ENCODE measurements at places on chromosomes 6 and 20.
A peak's percentile ranks its signal among the peaks of the same experiment; 100 is the strongest.

GRCh38 chr6:91812596-91813274 lies 1225.9 kb upstream of the MAP3K7 start:
- DNase-seq: no peak

DNA sequence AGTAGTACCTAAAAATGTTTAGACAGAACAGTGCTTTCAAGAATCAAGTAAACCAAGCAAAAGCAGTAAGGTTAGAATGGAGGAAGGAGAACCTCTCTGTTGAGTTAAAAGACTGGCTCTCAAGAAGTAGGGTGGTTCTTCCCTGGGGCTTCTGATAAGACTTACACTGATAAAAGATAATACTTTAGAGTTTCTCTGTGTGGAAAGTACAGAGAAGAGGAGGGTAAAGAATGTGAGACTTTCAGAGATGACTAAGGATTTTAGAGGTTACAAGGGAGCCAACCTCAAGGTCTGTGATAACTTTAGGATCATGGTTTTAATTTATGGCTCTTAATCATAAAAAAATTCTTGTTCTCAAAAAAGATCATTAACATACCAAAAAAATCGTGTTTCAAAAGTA lies 30.9 kb upstream of the ALDH8A1 start:
- no peak for DNase-seq

GRCh38 chr20:35472209-35472608 lies 16.8 kb downstream of the CEP250 start:
- DNase-seq: no peak

- DNase-seq: no peak
These were observed 5.6 kb upstream of the STX16 start for GRCh38 chr20:58645412-58645968.

DNA sequence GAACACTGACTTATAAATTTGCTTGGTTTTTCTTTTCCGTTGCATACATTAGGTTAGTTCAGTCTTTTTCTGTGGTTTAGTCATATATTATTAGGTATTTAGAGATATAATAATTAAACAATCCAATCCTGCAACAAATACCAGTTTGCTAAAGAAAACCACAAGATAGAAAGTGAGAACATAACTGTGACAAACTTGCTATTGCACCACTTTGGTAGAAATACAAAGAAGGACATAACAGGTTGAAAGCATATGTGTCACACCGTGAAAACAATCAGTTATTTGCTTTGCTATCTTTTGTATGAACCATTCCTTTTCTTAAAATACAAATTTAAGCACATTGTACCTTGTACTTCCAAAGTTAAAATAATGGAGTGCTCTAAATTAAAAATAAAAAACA lies 42.0 kb upstream of the KCNQ5 start:
- no peak for DNase-seq

- no peak for DNase-seq
These were observed 29.4 kb downstream of the TFAP2B start for GRCh38 chr6:50847890-50848594.

DNA sequence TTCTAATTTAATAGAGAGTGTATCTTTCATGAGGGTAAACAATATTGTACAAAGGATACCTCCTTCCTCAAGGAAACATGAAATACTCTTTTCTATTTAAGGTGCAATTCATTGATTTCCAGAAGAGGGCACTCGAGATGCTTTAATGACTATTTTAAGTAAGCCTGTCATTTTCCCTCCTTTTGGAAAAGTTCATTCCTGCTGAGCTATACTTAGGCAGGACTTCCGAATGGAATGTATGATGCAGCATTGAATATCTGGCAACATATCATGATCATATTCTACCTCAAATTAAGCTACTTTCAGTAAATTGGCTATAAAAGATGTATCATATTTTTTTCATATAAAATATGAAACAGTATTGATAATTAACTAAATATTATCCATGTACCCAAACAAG lies 5.0 kb downstream of the DST start:
- DNase-seq: peak; percentile 50

DNA sequence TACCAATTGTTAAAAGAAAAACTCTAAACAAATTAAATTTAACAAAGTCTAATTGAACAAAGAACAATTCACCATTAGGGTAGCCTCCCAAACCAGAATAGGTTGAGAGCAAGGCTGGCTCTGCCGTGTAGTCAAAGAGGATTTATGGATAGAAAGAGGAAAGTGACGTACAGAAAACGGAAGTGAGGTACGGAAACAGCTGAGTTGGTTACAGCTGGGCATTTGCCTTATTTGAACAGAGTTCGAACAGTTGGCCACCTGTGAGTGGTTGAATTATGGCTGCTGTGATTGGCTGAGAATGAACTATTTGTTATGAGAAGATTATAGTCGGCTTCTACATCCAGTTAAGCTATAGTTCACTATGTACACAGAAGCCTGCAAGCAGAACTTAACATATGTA lies 18.5 kb upstream of the ISM1 start:
- no peak for DNase-seq

- no peak for DNase-seq
These were observed 221.6 kb downstream of the CDC5L start for GRCh38 chr6:44609051-44609612.

DNA sequence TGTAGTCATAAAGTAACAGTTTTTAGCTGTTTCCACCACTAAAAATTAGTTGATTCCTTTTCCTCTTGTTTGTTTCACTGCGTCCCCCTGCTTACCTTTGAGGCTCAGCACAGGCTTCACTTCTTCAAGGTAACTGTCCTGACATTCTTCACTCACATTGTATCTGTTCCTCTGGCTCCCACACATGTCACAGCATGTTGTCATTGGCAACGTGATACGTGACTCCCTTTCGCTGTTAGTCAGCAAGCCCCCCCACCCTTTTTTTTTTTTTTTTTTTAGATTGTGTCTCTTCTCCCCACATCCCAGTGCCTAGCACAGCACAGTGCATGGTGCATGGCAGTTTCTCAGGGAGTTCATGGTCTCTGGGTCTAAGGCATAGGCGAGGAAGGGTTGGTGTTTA lies 13.3 kb downstream of the VAPB start:
- no peak for DNase-seq

- DNase-seq: no peak
These were observed 76.1 kb downstream of the SLC22A3 start for GRCh38 chr6:160424256-160424655.

DNA sequence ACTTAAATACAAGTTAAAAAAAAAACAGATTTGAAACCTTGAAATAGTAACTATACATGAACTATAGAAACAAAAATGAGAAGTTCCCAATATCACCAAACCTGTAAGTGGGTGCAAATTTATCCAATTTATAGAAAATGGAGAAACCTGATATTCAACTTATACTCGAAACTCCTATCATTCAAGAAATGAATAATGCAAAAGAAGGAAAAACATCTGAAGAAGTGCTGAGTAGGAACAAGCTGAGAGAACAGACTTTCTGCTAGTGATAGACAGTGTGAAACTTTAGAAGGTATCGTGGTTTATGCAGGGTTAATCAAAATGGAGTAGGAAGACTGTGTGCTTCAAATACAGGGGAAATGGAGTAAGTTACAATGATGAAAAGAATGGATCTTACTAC lies 4.5 kb downstream of the GPR63 start:
- no peak for DNase-seq

GRCh38 chr20:1423625-1424106 lies 30.8 kb upstream of the FKBP1A start:
- DNase-seq: peak; percentile 63

DNA sequence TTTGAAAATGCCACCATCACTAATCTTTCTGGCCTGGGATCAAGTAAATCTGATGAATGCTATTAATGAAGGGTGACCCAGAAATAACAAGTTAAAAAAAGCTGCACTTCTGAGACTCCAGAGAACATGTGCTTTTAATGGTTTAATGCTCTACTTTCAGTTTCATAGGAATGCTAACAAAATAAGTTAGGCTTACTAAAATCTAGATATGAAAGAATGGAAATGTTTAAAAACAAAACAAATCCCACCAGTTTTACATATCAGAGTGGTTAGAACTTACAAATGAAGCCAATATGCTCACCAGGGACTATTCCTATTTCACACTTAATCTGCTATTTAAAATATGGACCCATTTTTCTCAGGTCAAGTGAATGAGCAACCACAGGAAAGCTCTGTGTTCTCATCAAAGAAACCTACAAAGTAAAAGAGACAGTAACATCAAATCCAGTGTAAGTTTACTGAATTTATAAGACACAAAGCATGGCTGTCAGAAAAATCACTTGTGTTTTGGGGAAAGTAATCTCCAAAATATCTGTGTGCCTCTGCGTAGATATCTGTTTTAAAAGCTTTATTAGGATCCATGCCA lies 40.3 kb downstream of the FYN start:
- DNase-seq: no peak

DNA sequence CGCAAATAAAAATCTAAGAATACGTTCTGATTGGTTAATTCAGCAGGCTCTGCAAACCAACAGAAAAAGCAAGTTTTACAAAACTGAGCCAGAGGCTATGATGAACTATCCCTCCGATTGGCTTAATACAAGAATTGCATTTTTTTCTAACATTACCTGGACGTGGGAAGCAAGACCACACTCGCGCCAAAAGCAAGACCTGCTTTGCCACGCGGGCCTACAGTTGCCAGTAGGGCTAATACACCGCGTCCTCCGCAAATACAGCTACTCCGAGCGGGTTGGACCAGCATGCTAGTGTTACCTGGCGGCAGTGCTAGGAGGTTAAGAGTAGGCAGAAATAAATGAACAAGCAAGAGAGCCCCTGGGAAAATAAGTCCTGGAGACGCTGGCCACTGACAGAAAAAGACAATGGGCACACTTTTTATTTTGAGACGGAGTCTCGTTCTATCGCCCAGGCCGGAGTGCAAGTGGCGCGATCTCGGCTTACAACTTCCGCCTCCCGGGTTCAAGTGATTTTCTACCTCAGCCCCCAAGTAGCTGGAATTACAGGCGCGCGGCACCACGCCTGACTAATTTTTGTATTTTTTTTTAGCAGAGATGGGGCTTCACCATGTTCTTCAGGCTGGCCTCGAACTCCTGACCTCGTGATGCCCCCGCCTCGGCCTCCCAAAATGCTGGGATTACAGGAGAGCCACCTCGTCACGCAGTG lies 131.9 kb upstream of the BTN3A2 start:
- DNase-seq: peak; percentile 89

- no peak for DNase-seq
These were observed 174.1 kb downstream of the CARMIL1 start for GRCh38 chr6:25453288-25453687.

DNA sequence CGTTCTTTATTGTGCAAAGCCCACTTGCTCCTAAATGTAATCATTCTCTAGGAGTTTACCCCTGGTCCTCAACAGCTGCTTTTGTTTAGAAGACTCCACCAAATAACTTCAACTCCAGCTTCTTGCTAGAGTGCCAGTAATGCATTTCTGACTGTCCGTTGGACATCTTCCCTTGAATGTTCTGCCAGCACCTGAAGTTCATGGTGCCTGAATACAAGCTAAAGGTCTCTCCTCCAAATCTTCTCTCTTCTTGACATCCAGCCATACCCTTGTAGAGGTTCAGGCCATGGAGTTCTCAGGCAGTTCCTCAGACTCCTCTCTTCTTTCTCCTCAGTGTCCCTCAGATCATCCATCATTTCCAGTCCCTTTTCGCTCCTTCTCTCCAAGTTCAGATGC lies 21.7 kb downstream of the PHACTR2 start:
- no peak for DNase-seq

GRCh38 chr6:121515630-121516265 lies 80.3 kb downstream of the GJA1 start:
- DNase-seq: no peak

DNA sequence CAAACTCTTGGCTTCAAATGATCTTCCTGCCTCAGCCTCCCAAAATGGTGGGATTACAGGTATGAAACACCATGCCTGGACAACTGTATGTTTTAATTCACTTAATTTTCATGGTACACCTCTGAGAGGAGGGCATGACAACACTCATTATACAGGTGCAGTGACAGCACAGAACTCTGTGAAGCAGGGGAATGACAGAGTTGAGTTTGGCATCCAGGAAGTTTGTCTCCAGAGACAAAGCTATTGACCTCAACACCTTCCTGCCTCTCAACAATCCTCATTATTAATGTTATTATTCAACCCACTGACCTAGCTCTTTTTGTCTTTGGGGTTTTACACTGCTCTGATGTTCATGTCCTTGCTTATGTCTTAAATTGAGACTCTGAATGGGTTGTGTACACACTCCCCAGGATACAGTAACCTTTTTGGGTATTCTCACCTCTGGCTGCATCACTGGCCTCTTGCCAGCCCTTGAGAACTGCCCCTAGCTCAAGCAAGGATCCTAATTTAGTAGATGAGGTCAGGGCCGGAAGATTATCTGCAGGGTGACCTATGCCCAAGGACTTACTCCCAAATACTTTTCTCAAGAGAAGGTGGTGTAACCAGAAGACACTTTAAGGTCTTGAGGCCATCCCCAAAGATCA lies 13.0 kb upstream of the IER3 start:
- no peak for DNase-seq

DNA sequence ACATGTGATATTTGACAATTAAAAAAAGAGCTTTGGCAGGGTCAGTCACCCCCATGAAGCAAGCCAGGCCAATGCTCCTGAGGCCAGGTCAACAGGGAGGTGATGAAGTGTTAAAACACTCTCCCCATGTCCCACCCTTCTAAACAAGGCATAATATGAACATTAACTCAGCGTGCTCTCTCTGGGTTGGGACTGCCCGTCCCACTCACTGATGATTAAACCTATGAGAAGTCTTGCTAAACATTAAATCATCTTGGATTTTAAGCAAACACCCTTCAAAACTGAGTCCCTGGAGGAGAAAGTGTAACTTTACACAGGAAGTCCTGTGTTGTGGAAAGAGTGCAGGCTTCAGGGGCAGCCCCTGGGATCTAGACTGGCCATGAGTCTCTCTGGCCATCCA lies 558.5 kb downstream of the CD83 start:
- no peak for DNase-seq

DNA sequence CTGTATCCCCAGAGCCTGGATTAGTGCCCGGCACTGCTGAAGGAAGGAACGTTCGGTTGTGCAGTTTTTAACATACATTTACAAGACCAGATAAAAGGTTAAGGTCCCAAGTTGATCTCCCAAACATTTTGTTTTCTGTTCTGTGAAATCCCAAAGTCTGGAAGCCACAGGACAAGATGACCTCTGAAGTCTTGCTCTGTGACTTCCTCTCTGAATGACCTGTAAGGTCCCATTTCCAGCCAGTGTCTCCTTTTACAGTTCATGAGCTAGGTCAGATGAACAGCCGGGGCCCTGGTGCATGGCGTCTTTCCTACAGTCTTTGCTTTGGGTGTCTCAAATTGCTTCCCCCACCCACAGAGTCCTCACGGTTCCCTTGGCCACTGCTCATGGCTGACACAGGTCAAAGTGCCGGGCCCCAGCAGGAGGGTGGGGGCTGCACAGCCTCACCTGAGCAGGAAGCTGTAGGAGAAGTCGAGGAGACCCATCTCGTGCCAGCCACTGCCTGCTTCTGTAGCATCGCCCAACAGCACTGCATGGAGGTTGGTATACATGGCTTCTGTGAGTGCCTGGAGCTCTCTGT lies 24.0 kb downstream of the PTGIS start:
- no peak for DNase-seq

GRCh38 chr6:87757792-87758191 lies 55.8 kb upstream of the AKIRIN2 start:
- DNase-seq: no peak

- DNase-seq: no peak
These were observed 32.8 kb downstream of the VIP start for GRCh38 chr6:152783217-152783878.

GRCh38 chr6:100167585-100167984 lies 173.6 kb upstream of the MCHR2 start:
- DNase-seq: no peak

Data from NCI-H146 (cell line).